ENCODE measurements at places on chromosomes 6 and 20.
A peak's percentile ranks its signal among the peaks of the same experiment; 100 is the strongest.

DNA sequence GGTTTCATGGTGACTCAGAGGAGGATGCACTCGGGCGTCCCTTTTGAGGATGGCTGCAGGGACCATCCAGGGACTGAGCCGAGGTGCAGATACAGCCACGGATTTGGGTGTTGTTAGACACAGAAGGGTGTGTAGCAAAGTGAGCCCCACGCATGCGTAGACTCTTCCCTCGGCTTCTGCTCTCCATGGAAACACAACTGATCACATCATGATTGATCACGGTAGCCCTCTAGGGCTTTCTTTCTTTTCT is 606 bp upstream of the ULBP1 start:
- peak; percentile 45 for DNase-seq

- DNase-seq, result no peak
Measured at GRCh38 chr6:131807321-131807643, 538 bp upstream of the ENPP1 start.

DNA sequence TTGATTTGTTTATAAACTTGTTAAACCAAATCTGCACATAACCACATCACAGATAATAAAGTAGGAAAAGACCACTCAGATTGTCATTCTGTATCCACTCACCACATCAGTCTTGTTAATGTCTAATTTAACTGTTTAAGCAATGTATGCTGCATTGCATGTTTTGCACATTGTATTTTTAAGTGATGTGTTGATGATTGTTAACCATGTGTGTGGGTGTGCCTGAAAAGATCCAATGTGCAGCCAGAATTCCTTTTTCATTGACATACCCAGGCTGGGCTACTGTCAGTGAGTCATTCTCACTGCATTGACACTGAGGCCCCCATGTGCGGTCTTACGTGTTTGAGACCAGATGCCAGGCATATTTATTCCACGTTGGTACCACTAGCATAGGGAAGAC is 167.3 kb downstream of the TRMT11 start:
- no peak for DNase-seq

DNA sequence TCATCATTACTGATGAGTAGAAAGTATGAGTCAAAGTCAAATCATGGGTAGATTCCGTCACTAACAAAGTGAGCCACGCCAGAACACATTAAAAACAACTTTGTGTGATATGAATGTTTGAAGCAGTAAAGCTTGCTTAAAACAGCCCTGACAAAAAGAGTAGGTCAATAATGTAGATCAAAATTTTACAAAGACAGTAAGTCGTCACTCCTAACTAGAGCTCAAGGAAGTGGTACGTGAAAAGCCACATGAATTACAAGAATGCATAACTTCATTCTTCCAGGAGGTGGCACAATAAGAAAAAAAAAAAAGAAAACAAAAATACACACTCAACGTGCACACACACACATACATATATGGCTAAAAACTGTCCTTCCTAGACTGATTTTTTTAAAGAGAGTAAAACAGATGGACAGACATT is 69.9 kb downstream of the HACE1 start:
- DNase-seq, result no peak

- no peak for DNase-seq
Measured at GRCh38 chr20:13671916-13672378, 33.2 kb upstream of the TASP1 start.

- DNase-seq, result no peak
Measured at GRCh38 chr6:23013776-23014175, 444.4 kb downstream of the HDGFL1 start.

DNA sequence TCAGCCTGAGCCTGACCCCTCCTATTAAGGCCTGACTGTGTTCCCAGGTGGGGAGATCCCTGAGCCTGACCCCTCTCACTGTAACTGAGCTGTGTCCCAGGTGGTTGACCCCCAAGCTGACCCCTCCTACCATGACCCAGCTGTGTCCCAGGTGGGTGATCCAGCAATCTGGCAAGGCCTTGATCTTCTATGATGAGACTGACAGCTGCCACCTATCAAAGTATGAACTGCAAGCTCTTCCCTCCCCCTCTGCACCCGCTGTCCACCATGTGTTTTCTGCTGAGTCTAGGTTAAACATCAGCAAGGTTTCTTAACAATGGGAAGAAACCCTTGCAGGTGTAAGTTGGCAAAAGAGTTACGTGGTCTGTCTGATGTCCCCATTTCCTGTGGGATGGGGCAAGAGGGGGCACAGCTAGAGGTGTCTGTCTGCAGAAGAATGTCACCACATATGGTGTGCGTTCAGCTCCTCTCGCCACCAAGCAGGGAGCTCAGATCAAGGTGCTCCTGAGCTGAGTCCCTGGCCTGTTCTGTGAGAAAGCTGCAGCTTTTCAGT is 5.9 kb downstream of the PXDC1 start:
- no peak for DNase-seq

DNA sequence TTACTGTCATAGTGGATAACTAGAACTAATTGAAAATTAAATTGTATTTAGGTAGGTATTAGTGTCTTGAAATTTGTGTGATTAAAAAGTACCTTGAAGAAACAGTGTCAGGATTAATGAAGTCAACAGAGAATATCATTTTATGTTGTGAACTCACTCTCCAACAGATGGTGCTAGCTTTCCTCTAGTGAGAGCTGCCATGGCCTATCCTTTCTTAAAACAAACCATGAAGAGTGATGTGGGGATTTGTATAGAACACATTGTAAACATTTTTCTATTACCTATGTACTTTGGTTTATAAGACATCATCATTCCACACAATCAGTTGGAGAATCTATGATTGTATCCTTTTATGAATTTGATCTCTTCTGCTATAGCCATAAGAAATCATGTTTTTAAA is 4.8 kb upstream of the SRSF12 start:
- DNase-seq, result no peak

- DNase-seq, result no peak
Measured at GRCh38 chr20:56855708-56856107, 226.6 kb downstream of the TFAP2C start.

- no peak for DNase-seq
Measured at GRCh38 chr6:5096482-5096881, 11.3 kb downstream of the PPP1R3G start.

DNA sequence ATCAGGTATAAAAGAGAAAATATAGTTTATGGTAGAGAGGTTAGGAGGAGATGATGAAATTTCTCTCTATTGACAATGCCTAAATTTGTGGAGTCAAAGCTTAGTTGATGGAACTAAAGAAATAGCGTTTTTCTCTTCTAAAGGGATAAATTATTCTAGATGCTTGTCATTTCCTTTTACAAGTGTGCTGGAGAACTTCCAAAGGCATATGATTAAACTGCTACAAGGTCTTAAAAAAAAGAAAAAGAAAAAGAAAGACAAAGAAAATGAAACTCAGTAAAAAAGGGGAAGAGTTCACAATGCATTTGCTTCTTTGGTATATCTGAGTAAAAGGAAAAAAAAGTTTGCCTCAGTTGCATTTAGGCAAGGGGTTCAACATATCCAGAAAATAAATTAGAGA is 499.8 kb upstream of the PTCHD4 start:
- DNase-seq, result no peak

DNA sequence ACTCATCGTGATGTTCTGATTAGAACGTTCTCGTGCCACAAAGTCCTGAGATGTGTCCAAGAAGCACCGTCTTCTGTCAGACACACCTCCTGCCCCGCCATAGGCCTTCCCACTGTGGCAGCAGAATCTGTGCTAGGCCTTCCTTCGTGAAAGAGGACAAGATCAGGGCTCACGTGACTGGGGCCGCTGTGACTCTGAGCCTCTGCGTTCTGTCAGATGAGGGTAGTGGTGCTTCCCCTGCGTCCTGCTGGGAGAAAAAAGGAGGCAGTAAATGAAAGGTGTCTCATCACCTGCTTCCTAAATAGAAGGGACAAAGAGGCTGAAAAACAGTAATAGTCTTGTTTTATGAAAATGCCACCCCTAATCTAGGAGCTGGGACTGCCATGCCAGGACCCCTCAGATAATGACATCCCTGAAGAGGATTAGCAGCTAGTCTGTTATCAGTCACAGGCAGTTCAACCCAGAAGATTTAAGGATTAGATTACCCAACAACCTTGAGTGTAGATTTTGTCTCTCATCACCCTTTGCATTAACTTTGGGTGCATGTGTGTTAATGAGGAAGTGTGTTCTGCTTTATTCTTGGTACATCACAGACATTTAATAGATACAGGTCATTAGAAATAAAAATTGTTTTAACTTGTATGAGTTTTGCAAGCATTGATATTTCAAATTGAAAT is 4.1 kb downstream of the DNAJC5 start:
- DNase-seq, result no peak

GRCh38 chr6:1479095-1479494 is 89.7 kb downstream of the FOXF2 start:
- no peak for DNase-seq

GRCh38 chr20:59363101-59363500 is 62.7 kb downstream of the EDN3 start:
- DNase-seq, result no peak

DNA sequence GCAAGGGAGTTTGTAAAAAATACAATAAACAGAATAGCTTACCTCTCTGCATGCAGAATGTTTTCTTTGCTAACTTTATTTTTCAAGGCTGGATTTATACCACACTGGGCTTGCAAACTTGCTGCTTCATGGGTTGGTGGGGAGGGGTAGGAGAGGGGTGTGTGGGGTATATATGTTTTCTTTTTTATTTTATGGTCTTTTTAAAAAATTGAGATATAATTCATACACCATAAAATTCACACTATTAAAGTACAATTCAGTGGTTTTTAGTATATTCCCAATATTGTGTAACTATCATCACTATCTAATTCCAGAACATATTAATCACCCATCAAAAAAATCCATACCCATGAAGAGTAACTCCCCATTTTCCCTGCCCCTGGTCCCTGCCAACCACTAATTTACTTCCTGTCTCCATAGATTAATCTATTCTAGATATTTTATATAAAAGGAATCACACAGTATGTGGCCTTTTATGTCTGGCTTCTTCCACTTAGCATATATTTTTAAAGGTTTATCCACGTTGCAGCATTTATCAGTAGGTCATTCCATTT is 14.3 kb upstream of the TRPC4AP start:
- no peak for DNase-seq

DNA sequence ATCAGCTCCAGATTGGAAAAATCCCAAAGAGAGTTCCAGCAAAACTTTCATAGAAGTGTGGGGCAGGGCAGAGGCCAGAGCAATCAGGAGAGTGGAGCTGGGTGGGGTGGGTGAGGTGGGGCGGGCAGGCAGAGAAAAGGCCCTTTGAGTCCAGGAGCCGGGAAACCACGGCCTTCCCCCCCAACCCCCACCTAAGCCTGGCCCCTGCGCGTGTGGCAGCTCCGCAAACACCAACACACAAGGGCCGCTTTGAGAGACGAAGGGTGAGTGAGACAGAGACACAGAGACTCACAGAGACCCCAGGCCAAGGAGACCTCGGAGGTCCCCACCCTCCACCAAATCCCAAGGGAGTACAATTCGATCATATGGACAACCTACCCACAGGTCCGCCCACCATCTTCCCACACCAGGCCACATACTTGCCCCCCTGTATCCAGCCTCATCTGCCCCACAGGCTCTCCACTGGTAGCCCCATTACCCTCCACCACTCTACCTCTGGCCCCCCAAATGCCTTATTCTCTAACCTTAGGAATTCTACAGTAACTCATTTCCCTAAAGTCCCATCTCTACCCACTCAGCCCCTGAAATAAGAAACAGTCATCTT is 1.7 kb downstream of the COL11A2 start:
- DNase-seq, result no peak

DNA sequence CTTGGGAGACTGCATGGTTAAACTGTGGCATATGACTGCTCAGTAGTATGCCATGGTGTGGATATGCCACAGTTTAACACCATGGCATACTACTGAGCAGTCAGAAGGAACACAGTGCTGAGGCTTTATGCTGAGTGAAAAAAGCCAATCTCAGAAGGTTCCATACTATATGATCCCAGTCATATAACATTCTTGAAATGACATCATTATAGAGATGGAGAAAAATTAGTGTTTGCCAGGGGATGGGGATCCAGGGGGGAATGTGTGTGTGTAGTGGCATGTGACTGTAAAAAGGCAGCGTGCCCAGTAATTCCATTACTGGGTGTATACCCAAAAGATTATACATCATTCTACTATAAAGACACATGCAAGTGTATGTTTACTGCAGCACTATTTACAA is 85.8 kb downstream of the FOXF2 start:
- no peak for DNase-seq

DNA sequence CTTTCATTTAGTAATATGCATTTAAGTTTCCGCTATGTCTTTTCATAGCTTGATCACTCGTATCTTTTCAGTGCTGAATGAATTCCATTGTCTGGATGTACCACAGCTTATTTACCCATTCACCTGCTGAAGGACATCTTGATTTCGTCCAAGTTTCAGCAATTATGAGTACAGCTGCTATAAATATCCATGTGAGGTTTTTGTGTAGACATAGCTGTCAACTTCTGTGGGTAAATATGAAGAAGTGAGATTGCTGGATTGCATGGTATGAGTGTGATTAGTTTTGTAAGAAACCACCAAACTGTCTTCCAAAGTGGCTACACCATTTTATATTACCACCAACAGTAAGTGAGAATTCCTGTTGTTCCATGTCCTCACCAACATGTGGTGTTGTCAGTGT is 79.2 kb upstream of the STMND1 start:
- no peak for DNase-seq

DNA sequence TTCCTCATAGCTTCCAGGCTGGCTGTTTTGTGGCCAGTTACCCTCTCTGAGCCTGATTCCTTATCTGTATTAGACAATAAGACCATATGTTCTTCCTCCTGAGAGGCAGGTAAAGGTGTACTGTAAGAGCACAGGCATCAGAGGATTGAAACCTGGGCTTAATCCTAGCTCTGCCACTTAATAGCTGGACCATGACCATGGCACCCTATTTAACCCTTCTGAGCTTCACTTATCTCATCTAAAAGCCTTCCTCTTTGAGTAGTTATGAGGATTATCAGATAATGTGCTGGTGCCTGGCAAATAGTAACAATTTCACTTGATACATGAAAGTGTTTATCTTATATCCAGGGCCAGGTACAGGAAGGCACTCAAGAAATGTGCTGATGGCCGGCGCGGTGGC is 34.9 kb downstream of the BCL2L1 start:
- no peak for DNase-seq

- no peak for DNase-seq
Measured at GRCh38 chr6:112501705-112502104, 154.6 kb downstream of the RFPL4B start.

DNA sequence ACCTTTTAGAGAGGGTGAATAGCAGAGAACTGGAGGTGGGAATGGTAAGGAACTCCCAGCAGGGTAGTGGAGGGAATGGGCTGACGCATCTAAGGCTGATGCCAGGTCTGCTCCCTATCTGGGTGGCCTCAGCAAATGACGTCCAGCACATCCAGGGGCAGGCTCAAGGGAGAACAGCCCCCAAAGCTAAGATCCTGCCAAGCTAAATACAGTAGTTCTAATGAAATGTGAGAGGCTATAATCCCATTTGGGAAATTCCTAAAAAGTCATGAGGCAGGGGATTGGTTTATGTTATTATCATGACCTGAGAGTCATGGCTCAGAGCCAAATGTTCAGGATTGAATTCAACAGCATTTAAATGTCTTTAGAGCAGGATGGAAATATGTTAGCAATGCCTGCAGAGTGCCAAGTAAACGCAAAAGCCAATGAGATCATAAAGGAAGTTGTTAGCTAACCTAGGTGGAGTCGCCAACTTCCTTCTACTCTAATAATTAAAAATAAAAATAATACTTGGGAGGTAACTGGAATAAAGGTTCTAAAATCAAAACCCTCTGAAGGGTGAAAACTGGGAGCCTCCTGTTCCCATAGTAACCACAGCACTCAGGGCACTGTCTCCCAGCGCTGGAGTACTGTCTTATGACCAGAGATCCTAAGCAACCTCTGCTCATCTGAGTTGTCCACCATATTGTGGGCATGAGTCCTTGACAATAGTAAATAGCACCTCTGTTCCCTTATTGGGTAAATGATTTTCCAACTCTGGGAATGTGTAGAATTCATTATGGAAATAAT is 34.8 kb downstream of the IYD start:
- DNase-seq, result no peak

All from stimulated activated CD8-positive, alpha-beta memory T cell treated with anti-CD3 and anti-CD28 coated beads, Interleukin-2, amount 100 ng/mL, for 48 hours (primary cell).